ENCODE measurements at places on chromosomes 4 and X. TPM values are rescaled to one million over a fixed set of nuclear protein-coding genes. Genes with fewer than 3 reads are reported as not detected.

- no peak for DNase-seq
Measured at GRCh38 chrX:53084863-53085262, 2.7 kb downstream of the TSPYL2 start.

- no peak for DNase-seq
Measured at GRCh38 chrX:12929701-12930100, 23.3 kb downstream of the TLR8 start.

DNA sequence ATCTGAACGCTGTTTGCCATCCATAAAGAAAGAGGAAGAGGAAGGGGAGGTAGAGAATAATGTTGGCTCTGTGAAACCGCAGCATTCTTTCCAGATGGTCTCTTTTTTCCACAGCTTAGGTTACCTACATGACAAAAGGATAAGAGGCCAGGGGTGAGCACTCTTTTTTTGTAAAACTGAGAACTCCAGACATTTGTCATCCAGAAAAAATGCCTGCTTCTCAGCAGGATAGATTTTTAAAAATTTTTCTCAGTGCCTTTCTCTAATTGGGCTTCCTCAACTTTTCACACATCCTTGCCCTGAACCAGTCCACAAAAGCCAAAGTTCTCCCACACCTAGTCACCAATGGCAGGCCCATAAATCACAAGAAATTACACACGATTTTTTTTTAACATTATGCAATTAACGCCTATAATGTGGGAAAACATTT lies 158.1 kb upstream of the TENM3 start:
- DNase-seq: no peak

DNA sequence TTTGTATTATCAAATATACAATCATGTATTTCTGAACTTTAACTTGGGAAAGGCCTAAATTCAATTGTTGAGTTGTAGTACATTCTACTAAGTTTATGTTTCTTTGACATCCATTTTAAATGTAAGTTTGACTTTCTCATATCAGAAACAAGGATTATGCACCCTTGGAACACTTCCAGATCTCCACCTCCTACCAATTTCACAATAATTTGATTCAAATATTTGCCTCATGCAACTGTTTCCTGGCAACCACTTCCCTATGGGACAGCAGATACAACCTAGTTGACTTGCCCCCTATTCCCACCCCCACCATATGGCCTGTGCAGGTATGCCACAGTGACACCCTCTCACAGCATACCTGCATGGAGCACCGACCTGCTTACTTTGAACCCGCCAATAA lies 506.4 kb upstream of the PABPC4L start:
- DNase-seq: no peak

GRCh38 chr4:147822128-147822527 lies 90.2 kb downstream of the ARHGAP10 start:
- DNase-seq: peak; percentile 37

GRCh38 chrX:45447331-45447730 lies 246.7 kb upstream of the DIPK2B start:
- DNase-seq: no peak

DNA sequence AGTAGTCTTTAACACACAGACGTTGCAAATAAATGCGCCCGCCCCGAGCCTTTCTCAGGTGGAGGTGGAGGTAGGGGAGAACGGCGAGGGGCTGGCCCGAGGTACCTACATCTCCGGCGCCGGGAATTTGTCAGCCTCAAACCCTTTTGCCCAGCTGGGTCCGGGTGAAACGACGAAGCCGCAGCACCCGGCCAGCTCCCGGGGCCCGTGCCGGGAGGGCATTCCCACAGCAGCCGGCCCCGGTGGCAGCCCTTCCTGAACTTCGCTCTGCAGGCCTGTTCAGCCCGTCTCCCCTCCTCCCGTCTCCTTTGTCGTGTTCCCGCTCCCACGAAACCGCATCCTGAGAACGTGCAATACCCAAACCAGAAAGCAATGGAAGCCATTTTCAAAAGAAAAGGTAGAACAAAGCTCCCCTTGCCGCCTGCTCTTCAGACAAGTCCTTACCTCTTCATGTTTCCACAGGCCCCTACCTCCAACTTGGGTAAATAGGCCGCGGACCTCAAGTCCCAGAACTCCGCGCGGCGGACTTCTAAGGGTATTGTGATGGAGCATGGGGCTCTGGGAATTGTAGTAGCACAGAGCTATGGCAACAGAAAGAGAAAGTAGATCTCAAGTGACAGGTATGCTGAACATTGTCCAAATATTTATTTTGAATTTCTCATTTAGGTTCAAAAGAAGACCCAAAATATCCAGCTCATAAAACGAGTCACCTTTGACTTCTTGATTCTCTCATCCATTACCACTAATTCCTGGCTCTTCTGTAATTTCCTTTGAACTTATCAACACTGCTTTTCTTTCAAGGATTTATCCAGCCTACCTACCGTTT lies at the start of gene RBM41:
RBM41 (minus strand) TSS at position 501 of the 826 bp plus-strand sequence; CDS start at position 452, 49 bp downstream.
- peak; percentile 84 for DNase-seq

DNA sequence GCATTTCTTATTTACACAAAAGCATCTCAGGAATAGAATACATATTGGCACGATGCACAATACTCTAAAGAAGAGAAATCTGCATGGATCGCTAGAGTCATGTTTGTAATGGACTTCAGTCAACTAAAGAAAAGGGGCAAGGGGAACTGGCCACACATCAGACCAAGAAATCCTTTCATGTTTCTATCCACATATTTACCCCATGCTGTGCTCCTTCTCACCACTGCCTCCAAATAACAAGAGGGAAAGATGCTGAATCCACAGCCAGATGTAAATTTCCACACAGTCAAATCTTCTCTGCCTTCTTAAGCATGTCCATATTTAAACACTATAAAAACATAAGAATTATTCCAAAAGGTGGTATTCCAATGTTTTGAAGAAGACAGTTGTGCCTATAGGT lies 67.6 kb downstream of the COX18 start:
- no peak for DNase-seq

GRCh38 chr4:87121341-87122065 lies 98.9 kb downstream of the KLHL8 start:
- no peak for DNase-seq

DNA sequence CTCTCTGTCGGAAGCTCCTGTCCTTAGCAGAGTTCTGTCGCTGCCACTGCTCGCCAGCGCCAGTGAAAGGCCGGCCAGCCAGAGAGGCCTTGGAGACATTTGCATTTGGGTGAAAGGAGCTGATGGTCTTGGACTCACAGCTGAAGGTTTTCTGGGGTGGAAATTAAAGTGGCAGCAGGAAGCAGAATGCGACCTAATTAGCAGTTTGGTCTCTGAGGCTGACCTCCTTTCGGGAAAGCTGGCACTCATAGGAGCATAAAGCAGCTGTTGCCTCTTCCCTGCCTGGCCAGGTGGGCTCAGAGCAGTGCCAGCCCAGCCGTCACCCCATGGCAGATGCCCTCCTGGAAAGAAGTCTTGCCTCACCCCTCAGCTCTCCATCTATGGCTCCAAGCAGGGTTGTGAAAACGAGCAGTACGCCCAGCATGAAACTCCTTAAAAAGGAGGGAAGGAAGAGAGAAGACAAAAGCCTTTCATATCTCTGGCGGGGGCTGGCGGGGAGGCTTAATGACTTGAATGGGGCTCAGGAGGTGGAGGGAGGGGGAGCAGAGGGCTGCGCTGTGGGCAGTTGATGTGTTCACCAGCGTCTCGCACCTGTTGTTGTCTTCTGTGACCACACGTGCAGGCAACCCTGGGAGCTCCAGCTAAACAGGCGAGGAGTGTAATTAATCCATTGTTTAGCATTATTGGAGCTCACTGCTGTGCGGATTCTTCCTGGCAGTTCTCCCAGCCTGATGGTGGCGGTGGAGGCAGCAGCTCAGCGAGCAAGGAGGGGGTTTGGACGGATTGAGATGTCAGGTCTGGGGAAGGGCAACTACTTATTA lies 264.0 kb downstream of the MID1IP1 start:
- no peak for DNase-seq

GRCh38 chr4:37762294-37762990 lies 64.0 kb upstream of the PGM2 start:
- DNase-seq: no peak

GRCh38 chr4:133151691-133152329 lies 2.7 kb downstream of the PCDH10 start:
- no peak for DNase-seq

DNA sequence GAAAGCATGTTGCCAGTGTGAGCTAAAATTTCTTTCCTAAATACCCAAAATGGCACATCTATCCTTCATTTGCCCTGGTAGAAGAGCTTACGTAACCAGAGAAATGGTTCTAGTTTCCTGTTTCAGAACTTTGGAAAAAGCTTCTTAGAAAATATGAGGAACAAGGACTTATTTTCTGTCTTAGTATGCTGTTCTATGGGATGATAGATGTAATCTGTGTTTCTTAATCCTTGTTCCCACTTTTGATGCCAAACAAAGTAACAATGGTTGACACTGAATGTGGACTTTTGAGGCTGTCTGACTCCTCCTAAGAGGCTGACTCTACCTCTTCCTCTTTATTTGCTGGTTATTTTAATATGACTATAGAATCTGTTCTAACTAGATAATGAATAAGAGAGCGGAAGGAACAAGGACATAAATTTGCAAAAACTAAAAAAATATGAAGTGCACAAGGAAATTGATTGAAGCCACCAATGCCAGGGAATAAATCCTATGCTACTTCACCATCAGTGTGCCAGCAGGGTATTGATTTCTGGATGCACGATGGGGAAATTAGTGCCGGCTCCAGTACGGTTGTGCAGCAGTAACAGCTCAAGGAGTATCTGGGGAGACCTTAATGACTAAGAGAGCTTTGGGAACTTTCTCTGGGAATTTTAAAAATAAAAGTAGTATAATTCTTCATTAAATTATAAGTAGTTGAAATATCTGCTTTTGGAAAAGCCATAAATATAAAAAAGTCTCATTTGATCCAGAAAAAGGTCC lies 39.4 kb upstream of the TET2 start:
- DNase-seq: no peak

GRCh38 chr4:173513651-173514050 lies 16.4 kb downstream of the HAND2 start:
- DNase-seq: no peak

DNA sequence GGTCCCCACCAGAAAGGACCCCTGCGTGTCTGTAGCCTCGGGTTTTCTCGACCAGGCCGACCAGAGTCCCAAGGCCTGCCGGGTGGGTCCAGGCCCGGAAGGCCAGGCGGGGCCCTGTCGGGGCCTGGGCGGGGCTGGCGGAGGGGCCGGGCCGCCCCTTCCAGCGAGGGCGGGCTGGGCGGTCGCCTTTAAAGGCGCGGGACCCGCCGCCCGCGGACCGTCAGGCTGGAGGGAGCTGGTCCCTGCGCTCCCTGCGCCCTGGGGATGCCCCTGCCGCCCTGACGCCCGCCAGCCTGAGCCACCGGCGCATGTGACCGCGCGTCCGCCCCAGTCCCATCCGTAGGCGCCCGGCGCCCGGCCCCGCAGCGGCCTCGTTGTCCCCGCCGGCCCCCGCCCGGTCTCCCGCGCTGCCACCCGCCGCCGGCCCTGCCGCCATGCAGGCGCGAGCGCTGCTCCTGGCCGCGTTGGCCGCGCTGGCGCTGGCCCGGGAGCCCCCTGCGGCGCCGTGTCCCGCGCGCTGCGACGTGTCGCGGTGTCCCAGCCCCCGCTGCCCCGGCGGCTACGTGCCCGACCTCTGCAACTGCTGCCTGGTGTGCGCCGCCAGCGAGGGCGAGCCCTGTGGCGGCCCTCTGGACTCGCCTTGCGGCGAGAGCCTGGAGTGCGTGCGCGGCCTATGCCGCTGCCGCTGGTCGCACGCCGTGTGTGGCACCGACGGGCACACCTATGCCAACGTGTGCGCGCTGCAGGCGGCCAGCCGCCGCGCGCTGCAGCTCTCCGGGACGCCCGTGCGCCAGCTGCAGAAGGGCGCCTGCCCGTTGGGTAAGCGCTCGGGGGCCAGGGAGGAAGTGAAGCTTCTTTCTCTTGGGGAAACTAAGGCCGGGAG lies at the start of gene HTRA3:
HTRA3 (plus strand) TSS at position 220 of the 883 bp plus-strand sequence; CDS start at position 435, 215 bp downstream.
- no peak for DNase-seq

- DNase-seq: no peak
Measured at GRCh38 chr4:24884902-24885301, 27.9 kb downstream of the CCDC149 start.

DNA sequence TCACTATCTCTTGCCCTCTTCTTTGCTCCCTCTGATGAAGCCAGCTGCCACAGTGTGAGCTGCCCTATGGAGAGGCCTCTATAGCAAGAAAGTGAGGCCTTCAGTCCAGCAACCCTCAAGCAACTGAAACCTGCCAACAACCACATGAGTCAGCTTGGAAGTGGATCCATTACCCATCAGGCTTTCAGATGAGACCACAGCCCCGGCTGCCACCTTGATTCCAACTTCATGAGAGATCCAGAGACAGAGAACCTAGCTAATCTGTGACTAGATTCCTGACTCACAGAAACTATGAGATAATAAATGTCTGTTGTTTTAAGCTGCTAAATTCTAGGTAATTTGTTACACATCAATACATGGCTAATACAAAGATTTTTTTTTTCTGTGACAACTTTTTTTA lies 20.4 kb upstream of the WAS start:
- DNase-seq: no peak

GRCh38 chrX:11406109-11406765 lies 113.0 kb downstream of the AMELX start:
- no peak for DNase-seq

GRCh38 chrX:49193542-49193964 lies 6.4 kb downstream of the SYP start:
- DNase-seq: no peak

- DNase-seq: no peak
Measured at GRCh38 chrX:77564823-77565222, 117.6 kb downstream of the FGF16 start.

DNA sequence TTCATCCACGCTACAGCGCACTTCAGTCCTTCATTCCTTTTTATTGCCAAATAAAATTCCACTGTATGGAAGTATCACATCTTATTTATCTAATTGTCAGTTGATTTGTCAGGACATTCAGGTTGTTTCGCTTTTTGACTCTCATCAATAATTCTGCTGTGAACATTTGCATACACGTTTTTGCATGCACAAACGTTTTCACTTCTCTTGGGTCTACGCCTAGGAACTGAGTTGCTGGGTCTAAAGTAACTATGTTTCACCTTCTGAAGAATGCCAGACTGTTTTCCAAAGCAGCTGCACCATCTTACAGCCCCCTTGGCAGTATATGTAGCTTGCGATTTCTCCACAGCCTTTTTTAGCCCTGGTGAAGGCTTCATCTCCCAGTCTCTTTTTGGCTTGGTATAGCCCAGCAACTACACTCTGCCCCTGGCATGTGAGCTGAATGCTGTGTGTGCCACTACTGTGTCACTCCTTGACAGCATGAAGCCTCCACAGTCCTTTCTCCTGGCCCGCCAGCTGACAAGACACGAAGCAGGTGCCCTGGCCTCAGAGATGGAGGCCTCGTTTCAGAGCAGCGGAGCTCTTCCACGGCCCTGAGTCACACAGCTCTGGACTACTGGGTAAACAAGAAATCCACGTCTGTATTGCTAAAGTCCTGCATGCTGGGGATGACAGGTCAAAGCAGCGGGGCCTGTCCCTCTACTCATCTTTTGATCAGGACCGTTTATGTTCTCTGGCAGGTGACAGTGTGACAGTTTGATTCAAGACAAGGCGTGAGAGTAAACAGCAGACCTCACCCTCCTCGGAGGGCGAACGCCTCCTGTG lies 75.5 kb downstream of the NSUN7 start:
- DNase-seq: no peak

Gene FBXL5
- 52.1 TPM for total RNA-seq

Gene PTTG2
- not detected for total RNA-seq

Gene KANTR
- total RNA-seq: 8.0 TPM

Gene ZCCHC12
- total RNA-seq: 0.37 TPM

Gene ESX1
- not detected for total RNA-seq

Data from colonic mucosa (tissue), 4 donors.